ENCODE measurements at places on chromosomes 1 and 21.

- no peak for DNase-seq
Observed at GRCh38 chr1:24297187-24297851, 21.8 kb upstream of the GRHL3 start.

DNA sequence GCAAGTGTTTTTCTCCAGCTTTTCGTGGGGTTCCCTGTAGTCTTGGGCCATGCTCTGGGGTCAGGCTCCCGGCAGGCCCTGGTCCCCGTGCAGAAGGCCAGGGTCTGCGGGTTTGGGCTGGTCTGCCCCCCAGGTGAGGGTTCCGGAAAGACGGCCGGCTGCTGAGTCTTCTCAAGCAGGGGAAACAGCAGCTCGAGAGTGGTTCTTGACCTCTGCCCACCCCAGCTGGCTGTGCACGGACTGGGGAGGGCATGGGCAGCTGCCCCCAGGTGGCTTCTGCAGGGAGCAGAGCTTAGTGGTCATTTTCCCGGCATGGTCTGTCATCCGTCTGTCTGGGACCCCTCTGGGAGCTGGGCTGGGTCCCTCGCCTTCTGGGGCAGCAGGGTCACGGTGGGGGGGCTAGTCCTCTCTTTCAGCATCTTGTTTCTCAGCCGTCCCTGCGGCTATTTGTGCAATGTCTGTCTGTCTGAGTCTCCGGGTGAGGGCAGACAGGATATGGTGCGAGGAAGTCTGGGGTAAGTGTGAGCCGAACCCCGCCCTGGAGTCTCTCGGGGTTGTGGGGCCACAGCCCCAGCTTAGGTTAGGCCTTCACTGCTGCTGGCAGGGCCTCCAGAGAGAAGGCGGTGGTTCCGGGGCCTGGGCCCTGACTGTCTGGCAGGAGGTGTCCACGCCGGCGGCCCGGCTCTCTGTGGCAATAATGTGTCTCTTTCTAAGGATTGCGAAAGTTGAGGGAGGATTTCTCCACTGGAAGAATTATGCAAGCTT is 6.1 kb downstream of the SKI start:
- peak; percentile 53 for DNase-seq

DNA sequence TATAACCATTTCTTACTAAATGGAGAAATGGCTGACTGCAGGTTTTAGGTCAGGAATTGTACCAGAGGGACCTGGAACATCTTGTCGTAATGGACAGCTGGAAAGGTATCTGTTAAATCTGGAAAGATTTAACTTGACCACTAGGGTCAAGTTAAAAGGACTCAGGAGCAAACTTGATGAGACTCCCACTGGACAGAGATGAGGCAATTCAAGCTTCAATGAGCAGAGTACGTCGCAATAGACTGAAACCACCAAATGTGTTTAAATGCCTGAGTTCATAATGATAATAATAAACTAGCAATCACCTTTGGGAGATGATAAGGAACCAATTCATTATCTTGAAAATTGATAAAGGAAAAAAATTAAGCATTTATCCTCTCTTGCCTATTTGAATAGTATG is 8.7 kb downstream of the IFNLR1 start:
- no peak for DNase-seq

GRCh38 chr1:177558372-177558771 is 387.6 kb downstream of the BRINP2 start:
- no peak for DNase-seq

- DNase-seq, result no peak
Observed at GRCh38 chr21:44463724-44464123, 8.4 kb downstream of the LRRC3 start.

DNA sequence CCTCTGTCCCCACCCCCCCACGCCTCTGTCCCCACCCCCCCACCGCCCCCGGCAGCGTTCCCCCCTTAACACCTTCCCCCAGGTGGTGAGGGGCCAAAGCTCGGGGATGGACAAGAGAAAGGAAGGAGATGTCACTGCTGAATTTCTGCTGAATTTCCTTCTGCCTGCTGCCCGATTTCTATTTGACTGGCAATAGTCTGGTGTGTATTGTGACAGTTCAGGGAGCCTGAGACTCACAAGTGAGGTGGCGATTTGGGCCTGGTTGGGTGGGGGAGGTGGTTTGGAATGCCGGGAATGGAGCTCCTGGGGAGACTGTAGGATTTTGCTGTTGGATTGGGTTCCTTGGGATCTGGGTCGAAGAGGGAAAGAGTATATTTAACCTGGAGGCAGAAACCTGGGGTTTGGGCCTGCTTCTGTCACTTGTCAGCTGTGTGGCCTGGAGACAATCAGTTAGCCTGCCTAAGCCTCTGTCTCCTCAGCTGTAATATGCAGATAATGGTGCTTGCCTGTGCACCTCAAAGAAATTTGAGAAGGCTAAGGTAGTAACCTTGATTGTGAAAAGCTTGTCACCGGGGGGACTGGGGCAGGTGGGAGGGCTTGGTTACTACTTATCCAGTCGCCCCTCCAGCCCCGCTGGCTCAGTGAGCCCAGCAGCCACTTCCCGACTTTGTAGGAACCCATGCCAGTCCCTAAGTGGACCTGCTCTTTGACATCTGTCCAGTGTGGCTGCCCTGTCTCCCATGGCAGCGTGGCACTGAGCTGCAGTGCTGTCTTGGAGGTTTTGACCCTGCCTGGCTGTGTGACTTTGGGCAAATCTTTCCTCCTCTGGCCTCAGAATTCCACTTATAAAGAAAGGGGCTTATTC is 7.7 kb upstream of the LMNA start:
- no peak for DNase-seq

- DNase-seq, result no peak
Observed at GRCh38 chr21:45093035-45093532, 18.7 kb downstream of the ADARB1 start.

DNA sequence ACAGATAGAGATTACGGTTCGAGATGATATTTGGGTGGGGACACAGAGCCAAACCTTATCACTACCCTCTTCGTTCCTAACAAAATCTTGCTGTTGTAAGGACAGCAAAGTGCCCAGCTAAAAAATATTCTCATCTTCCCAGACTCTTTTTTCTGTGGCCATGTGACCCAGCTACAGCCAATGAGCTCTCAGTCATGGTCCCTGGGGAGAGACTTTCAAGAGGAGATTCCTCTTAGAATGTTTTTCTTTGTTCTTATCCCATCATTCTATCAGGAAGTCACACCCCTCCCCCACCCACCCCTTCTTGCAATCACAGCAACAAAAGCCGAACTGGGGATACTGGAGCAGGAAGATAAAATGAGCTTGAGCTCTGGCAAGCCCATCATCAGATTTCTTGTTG is 247.1 kb downstream of the CHRM3 start:
- no peak for DNase-seq

GRCh38 chr1:167357305-167357704 is 136.6 kb downstream of the POU2F1 start:
- no peak for DNase-seq

DNA sequence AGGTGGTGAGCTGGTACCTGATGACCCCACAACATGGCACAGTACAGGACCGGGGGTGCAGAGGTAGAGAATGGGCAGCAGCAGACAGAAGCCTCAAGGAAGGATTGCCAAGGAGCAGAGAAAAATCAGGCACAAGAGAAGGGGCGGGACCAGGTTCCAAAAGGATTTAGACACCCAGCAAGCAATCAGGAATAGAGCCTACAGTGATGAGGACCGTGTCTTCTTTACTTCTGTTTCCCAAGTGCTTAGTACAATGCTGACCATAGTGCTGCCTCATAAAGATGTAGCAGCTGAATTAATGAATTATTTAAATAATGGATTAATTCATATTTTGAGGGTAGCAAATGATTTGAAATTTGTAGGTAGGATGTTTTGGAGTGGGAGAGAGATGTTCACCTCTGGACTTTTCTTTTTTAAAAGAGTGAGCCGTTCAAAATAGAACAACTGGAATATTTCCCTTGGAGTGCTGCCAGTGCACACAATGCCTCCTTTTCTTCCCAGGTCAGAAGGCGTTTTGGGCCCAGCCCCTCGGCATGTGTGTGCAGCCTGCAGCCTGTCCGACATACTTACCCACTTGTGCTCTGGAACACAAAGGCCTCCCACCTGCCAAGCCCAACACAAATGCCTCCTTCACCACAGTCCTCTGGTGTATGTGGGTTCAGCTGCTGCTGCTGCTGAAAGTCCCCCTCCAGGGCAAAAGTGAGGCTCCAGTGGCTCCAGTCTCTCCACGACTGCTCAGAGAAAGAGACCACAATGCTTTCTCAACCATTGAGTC is 19.6 kb downstream of the KANK4 start:
- no peak for DNase-seq

- no peak for DNase-seq
Observed at GRCh38 chr1:175599212-175599705, 144.1 kb downstream of the TNR start.

DNA sequence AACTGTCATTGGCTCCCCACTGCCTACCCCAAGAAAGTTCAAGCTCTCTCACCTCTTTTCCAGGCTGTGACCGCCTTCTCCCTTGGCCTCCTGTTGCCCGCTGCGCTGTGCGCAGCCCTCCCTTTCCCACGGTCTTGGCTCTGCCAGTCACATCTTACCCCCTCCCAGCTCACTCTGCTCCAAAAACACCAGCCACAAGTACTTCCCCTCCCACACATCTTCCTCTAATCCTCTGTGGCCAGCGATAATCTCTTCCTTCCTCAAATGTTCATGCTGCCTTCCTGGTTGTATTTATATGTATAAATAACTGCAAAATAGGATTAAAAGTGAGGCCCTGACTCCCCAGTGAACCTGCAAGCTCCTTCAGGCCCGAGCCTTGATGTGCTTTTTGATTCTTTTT is 81.8 kb downstream of the AJAP1 start:
- DNase-seq, result no peak

DNA sequence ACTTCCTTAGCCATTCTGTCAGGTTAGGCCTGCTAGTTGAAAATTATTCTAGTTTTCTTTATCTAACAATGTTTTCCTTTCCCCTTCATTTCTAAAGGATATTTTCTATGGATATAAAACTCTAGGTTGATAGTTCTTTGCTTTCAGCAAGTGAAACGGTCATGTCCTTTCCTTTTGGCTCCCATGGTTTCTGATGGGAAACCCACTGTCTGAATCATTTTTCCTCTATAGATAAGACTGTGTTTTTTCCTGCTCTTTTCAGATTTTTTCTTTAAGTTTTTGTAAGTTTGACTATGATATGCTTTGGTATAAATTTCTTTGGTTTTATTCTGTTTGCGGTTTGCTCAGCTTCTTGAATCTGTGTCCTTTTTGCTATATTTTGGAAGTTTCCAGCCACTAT is 800.9 kb downstream of the USP25 start:
- no peak for DNase-seq

GRCh38 chr21:43728154-43728466 is 9.2 kb downstream of the PDXK start:
- no peak for DNase-seq

DNA sequence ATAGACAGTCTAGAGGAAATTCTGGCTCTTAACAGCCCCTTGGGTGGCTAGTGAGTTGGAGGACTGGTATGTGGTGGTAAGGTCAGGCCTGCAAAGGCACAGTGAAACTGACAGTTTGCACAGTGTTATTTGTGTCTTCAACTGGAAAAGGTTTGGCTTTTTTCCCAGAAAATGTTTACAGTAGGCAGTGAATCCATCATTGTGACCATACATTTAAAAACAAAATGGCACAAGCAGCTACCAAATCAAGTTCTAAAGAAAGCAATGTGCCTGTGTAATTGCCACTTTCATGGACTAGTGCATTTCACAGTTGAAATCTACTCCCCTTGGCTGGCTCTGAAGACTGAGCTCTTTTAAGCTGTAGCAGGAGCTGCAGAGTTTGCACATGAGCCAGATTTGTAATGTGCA is 24.8 kb downstream of the ATPAF1 start:
- no peak for DNase-seq

DNA sequence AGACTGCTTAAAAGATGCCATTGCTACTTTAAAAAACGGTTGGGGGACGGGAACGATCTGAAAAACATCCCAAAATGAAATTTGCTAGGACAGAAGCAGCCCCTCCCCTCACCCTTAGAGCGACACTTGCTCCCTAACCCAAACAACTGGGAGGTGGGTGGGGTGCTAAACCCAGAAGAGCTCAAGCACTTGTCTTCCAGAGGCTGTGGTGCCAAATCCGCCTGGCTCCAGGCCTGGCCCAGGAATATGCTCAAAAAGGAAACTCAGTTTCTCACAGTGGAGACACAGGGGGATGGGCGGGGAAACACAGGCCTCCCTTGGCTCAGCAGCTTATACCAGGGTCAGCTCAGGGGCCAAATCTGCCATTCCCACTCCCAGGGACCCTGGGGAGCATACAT is 644 bp upstream of the PBXIP1 start:
- DNase-seq, result no peak

GRCh38 chr1:245717611-245718010 is 562.8 kb downstream of the KIF26B start:
- DNase-seq, result no peak

GRCh38 chr21:46006547-46007491 is 25.2 kb downstream of the COL6A1 start:
- peak; percentile 8 for DNase-seq

- DNase-seq, result no peak
Observed at GRCh38 chr1:157958263-157958662, 35.2 kb upstream of the KIRREL1 start.

- DNase-seq, result no peak
Observed at GRCh38 chr1:206722751-206723461, 38.2 kb downstream of the MAPKAPK2 start.

- DNase-seq, result no peak
Observed at GRCh38 chr1:201889090-201889968, 631 bp downstream of the SHISA4 start.

DNA sequence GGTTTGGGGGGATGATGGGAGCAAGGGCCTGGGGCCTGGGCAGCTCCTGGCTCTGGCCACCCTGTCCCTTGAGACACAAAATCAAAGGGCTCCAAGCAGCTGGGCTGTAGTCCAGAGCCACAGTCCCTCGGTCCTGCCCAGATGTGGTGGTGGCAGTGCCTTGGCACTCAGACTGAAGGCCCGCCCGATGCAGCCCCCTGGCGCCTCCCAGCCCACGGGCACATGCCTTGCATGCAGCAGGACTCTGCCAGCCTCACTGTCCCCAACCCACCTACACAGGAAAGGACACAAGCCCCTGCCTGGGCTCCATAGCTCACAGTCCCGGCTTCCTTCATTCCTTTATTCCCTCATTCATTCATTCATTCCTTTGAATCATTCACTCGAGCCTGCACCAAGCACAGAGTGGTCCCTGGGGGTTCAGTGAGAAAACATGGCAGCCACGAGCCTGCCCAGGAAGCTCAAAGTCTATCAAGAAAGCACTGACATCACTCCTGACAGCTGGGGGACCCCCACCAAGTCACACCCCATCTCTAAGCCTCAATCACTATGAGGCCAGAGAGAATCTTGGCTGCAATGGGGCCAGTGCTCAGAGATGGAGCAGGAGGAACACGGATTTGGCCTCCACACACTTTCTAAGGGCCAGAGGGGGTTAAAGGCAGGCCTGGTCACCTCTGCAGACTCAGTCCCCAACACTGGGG is 5.8 kb downstream of the SDC3 start:
- DNase-seq, result no peak

DNA sequence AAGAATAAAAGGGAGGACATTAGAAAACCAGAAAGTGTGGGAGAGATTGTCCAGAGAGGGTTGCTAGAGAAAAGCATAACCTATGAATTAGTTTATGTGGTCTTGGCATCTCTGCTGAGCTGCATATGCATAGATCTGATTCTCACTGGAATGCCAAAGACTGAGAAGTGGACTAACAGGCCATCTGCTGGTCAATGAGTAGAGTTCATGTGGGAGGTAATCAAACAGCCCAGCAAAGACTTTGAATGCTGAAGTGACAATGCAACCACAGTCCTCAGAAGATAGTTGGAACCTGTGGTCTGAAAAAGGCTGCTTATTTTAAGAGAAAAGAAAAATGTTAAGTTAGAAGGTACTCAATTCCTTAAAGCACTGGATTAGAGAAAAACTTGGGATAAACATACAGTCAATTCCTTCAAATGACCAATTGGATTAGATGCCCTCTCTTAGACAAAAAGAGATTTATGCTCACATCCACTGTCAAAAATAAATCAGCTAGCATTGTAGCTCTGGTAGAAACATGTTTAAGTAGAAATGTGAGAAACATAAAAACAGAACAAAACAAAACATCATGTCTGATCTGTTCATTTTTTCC is 382.8 kb downstream of the AMY1C start:
- no peak for DNase-seq
